ENCODE measurements at places on chromosomes 12 and 14. TPM values are rescaled to one million over a fixed set of nuclear protein-coding genes. Genes with fewer than 3 reads are reported as not detected.
A peak's percentile ranks its signal among the peaks of the same experiment; 100 is the strongest.

- DNase-seq: no peak
These were observed 122.5 kb upstream of the BCAT1 start for GRCh38 chr12:25071366-25071765.

- DNase-seq: no peak
These were observed 582.3 kb downstream of the KCNH5 start for GRCh38 chr14:62462988-62463387.

DNA sequence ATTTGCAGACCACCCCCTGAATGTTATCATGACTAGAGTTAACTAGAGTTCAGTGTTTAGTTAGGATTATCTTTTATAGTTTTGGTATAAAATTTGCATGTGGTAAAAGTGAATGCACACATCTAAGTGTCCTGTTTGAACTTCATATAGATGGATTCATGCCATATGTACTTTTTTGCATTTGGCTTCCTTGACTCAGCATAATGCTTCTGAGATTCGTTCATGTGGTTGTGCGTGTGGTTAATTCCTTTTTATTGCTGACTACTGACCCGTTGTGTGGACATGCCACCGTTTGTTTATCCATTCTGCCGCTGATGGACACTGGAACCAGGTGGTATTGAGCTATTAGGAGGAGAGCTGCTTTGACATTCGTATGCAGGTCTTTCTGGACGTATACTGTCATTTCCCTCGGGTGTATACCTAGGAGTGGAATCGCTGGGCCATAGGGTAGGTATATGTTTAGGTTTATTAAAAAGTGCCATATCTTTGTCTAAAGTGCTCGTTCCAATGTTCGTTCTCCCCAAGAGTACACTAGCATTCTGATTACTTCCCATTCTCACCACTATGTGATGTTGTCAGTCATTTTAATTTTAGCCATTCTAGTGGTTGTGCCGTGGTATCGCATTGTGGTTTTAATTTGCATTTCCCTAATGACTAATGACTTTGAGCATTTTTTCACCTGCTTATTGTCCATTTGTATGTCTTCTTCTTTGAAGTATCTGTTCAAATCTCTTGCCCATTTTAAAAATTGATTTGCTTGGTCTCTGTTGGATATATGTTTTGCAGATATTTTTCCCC is 37.7 kb downstream of the RIN3 start:
- peak; percentile 33 for DNase-seq

Gene IFNG-AS1
- 0.40 TPM for total RNA-seq

Gene IL22
- total RNA-seq: 3.8 TPM

Gene ACOT4
- total RNA-seq: 0.83 TPM

DNA sequence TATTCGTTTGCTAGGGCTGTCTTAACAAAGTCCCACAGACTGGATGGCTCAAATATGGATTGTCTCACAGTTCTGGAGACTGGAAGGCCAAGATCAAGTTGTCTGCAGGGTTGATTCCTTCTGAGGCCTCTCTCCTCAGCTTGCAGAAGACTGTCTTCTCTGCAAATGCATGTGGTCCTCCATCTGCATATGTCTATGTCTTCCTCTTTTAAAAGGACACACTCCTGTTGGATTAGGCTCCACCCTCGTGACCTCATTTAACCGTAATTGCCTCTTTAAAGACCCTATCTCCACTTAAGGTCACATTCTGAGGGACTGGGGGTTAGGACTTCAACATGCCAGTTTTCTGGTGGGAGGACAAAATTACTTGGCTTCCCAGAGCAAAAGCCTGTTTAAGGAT is 123.3 kb downstream of the SLC38A6 start:
- DNase-seq: no peak

Measured in activated CD4-positive, alpha-beta memory T cell treated with anti-CD3 and anti-CD28 coated beads, Interleukin-2, amount 10 ng/mL, durations not matched to agents 7 days and 5 days (primary cell).